ENCODE measurements at places on chromosomes 1 and 21.

DNA sequence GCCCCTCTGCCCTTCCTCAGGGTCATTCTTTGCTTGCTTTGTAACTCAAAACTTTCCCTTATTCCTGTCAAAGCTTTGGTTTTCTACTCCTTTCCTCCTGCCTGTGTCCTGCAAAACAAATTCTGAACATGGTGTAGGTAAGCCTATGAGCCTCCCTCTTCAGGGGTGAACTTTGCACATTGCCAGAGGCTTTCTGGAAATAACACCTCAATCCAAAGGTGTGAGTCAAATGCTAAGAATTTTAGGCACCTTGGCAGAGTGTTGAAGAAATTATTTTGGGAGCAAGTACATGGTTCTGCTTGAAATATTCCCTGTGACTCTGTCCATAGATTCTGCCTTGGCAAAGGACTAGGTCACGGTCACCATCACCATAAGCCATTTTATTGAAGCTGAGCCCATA, 70.0 kb downstream of the PAPPA2 start:
- DNase-seq: no peak

- DNase-seq: no peak
These were observed 466.8 kb downstream of the DSCAM start for GRCh38 chr21:40379881-40380810.

GRCh38 chr1:64823691-64824476, 79.0 kb downstream of the RAVER2 start:
- DNase-seq: peak; percentile 22

DNA sequence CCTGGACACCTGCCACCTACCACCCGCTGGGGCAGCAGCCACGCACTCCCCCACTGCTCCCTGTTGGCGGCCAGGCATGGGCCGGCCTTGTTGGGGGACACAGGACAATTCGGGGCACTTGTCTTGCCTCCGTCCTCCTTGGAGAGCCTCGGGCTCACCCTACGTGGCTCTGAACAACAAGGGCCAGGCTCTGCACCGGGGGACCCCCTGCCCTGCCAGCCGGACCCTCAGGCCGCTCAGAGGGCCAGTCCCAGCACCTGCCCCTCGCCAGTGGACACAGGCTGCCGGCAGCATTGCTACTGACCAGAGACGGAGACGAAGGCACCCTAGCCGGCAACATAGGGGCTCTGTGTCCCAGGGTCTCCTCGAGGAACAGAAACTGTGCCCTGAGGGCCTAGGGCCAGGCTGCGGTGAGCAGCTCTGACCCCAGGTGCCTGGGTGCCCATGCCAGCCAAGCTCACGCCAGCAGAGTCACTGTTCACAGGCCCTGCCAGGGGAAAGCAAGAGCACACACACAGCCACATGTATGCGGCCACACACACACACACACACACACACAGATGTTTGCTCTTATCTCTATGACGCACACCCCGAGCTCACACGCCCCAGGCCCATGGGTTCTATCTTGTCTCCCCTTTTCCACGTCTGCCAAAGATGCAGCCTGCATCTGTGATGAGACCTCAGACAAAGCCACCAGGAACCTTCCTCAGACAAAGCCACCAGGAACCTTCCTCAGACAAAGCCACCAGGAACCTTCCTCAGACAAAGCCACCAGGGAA, 45.9 kb downstream of the MORN1 start:
- DNase-seq: no peak

DNA sequence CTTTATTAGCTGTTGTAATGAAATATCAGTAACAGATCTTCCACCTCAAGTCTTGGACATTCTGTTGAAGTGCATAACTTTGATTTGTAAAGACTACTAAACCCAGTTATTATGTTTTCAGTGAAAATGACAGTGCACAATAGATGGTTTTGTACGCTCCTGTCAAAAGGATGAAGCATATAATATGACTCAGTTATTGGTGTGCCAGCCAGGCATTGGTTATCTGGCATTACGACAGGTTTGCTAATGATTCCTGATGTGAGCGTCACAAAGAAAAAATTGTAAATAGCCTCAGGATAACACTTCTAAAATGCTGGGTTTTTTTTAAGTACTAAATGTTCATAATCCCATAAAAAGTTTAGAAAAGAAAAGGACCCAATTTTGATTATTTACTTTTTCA, 147.9 kb downstream of the MAGI3 start:
- no peak for DNase-seq

Data from stimulated activated CD4-positive, alpha-beta T cell treated with anti-CD3 and anti-CD28 coated beads, Interleukin-12 subunit alpha, Interleukin-12 subunit beta, amount 100 ng/mL, for 48 hours (primary cell).